ENCODE measurements at places on chromosomes 5 and 9.

- DNase-seq, result no peak
Measured at GRCh38 chr9:91443994-91444392, 20.4 kb upstream of the NFIL3 start.

DNA sequence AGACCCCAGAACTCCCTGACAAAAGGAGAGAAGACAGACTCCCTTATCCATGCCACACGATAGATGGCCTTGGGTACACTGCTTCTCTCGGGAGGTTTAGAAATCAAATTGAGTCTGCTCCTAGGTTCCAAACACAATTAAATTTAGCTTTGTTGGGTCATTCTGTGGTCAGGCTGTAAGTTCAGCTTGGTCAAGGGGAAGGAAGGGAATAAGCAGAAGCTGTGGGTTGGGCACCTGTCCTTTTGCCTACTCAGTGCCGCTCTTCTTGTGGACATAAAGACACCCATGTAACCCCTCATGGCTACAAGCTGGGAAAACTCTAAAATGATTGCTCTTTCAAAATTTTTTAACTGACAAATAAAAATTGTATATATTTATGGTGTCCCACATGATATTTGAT lies 19.1 kb upstream of the AK3 start:
- DNase-seq, result no peak

GRCh38 chr5:89830691-89831090 lies 578.9 kb downstream of the CETN3 start:
- no peak for DNase-seq

- DNase-seq, result no peak
Measured at GRCh38 chr5:39912906-39913305, 488.1 kb upstream of the DAB2 start.

DNA sequence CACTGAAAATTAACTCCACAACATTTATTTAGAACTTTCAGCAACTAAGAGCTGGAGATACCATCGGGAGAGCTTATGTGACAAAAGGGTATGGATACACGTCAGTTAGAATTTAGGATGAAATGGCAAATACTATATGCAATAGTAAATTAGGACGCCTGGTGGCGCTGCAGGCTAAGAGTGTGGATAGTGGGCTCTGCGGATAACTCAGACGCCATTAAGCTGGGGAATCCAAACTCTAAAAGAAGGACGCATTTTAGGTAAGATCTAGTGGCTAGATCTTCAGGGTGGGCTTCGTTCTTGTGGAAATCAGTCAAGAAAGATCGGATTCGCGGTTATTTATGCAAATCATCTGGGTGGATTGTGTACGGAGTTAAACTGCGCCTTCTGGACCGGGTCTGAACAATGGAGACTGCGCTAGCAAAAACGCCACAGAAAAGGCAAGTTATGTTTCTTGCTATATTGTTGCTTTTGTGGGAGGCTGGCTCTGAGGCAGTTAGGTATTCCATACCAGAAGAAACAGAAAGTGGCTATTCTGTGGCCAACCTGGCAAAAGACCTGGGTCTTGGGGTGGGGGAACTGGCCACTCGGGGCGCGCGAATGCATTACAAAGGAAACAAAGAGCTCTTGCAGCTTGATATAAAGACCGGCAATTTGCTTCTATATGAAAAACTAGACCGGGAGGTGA lies at the start of gene PCDHB5:
PCDHB5 (plus strand) TSS at position 177 of the 688 bp plus-strand sequence; CDS start at position 406, 229 bp downstream.
- DNase-seq, result no peak

DNA sequence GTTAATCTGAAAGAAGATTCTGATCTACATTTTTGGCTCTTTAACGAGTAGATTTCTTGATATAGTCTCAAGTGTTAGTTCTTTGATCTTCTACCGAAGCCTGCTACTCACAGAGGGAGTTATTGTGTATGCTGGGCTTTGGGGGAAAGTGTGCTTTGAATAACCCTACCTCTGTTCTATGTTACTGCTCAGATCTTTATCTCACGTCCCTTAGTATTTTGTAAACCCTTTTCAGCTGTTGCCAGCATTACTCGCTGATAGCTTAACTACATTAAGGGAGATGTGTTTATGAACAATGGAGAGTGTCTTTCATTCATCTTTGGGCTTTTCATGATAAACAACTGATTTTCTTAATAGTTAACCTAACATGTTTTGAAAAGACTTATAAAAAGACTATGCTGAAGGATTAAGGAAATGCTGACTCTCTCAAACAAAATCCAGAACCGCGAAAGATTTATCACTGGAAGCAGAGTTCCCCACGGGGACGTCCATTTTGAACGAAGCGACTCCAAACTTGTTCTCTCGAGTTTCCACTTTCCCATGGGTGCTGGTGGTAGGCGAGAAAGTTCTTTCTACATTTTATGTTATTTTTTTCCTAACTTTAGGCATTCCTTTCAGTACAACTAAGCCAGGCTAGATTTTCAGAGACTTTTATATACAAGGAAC lies 27.9 kb upstream of the ALDH1A1 start:
- no peak for DNase-seq

DNA sequence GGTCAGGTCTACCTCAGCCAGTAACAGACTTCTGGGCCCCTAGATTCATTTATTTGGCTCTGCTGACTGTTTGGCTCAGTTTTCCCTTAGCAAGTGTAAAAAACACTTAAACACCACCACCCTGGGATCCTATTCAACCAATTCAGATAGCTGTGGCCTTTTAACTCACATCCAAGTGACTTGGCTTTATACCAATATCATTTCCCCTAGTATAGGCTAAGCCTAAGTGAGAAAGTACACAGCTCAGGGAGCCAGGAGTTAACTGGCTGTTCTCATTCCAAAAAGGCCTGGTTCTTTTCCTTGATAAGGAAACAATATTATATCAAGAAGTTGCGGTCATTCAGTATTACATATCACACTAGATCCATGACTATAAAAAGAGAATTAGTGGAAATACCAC lies 163.5 kb downstream of the ARL15 start:
- DNase-seq, result no peak

GRCh38 chr9:2355697-2355983 lies 265.9 kb upstream of the VLDLR start:
- no peak for DNase-seq

GRCh38 chr9:117677572-117677971 lies 26.6 kb upstream of the TLR4 start:
- no peak for DNase-seq

- no peak for DNase-seq
Measured at GRCh38 chr5:26700759-26701384, 337.5 kb downstream of the CDH9 start.

- DNase-seq, result no peak
Measured at GRCh38 chr5:65722575-65723403, 784 bp downstream of the NLN start.

DNA sequence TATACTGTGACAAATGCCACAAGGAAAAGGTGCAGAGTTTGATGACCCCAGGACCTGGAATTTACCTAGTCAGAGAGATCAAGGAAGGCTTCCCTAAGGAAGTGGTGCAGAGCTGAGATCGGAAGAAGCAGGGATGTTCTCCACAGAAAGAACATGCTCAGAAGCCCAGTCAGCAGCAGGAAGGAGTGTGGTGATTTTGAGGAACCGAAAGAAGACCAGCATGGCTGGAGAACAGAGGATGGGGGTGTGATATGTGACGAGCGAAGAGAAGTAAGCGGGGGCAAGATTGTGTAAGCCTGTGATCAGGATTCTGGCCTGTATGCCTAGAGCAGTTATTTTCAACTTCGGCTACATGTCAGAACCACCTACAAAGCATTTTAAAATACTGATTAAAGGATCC lies 18.7 kb upstream of the PIK3R1 start:
- DNase-seq, result no peak

DNA sequence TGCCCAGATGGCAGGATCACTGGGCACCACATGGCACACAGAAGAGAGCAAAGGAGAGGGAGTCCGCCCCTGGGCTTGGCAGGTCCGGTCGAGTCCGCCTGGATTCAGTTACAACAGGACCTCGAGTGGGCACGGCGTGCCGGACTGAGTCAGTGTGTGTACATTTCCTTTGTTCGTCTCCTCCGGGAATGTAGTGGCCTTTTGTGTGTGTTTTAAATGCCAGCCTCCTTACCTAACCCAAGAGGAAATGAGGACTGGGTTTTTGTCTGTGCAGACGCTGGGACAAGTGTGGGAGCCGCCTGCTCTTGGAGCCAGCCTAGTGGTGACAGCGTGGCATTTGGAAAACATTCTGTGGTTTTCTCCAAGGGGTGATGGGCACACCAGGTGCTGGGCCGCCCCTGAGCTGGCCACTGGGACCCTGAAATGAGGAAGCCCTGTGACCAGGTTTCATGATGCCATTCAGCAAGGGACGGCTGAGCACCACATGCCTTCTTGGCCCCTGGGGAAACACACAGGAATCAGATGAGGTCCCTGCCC lies 9.6 kb downstream of the NEK6 start:
- DNase-seq, result no peak

- DNase-seq, result peak; percentile 41
Measured at GRCh38 chr9:112037281-112038016, 137.6 kb downstream of the SUSD1 start.

DNA sequence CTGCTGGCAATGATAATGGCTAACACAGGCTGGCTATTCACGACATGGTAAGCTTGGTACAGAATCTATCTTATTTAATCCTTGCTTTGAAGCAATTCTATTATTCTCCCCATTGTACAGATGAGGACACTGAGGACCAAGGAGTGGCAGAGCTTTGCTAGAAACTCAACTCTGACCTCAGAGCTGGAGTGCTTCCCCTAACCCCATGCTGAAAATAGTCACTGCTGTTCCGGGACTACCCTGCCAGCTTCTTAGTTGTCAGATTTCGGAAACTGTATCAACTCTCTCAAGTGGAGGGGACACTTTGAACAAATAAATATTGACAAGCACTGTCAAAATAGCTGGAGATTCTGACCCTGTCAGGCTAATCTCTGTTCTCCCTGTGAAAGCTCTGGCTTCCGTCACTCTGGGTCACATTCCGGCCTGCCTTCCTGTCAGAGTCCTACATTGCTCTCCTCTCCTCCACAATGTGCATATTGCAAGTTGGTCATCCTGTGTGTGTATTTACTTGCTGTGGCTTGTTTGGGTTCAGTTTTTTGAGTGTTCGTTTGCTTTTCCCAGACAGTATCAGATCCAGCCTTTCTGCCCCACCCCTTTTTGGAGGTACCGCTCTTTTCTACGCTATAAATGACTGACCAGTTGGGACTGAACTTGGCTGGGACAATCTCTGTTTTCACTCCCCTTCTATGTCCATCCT lies 134.3 kb upstream of the MAP1B start:
- no peak for DNase-seq

DNA sequence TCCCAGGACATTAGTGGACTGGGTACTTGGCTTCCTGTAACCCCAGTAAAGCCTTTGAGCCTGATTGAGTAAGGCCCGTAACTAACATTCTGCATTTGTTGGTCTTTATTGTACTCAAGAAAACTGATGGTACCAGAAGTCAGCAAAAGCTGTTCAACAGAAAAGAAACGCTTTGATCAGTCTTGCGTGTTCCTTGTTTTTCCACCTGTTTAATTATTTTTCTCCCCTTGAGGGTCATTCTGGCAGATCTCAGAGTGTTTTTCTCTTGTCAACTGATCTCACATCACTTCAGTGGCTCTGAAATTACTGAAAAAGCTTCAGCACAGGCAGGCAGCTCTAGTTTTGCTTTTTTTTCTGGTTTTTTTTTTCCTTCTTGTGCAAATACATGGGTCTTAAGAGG lies 6.1 kb upstream of the TMEM268 start:
- no peak for DNase-seq

DNA sequence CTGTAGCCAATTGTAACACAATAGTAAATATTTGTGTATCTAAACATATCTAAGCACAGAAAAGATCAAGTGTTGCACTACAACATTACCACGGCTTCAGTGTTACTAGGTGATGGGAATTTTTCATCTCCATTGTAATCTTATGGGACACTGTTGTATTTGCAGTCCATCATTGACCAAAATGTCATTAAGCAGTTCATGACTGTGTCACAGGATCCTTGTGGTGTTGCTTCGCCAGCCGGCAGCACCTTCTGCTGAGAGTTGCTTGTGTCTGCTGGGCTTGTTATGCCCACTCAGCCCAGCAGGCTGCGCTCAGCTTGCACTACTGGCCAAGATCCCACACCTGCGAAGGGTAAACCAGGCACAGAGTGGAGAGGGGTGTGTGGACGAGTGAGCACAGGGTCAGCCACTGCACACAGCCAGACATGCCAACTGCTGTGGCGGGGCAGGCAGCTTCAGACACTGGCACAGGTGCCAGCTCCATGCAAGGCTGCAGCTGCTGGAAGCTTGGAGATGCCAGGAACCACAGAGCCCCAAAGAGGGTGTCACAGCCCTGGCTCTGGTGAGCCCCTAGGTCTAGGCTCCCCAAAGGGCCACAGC lies 273.7 kb downstream of the CETN3 start:
- no peak for DNase-seq

GRCh38 chr5:87850843-87851242 lies 417.8 kb downstream of the TMEM161B start:
- no peak for DNase-seq

GRCh38 chr5:52786391-52786790 lies 1.3 kb upstream of the ITGA1 start:
- no peak for DNase-seq

GRCh38 chr5:178143246-178143645 lies 10.4 kb downstream of the NHP2 start:
- no peak for DNase-seq

GRCh38 chr5:115439639-115440038 lies 104.9 kb downstream of the FEM1C start:
- DNase-seq, result no peak

GRCh38 chr5:10416868-10417267 lies 24.8 kb upstream of the ROPN1L start:
- no peak for DNase-seq

GRCh38 chr5:133744051-133744959 lies 132.0 kb upstream of the FSTL4 start:
- DNase-seq, result no peak

DNA sequence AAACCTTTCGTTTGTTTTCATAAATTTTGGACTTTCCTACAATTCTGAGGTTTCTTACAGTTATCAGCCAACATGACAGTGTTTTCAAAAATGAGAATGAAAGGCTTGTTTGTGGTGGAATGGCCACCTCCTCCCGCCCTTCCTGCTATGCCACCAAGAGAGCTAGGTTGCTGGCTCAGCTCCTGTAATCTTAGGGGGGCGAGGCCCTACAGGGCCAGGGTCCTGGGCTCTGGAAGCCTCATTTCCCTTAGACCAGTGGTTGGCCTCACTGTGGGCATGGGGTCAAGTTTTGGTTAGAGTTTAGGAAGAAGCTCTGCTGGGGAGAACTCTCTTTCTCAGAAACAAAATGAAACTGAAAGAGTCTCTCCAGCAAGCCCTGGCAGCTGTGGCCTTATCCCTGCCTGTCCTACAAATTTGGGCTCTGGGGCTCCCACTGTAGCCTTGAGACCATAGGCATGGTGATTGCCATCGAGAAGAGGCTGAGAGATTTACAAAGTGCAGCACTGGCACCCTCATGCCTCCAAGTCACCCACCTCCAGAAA lies 66.2 kb downstream of the IRX1 start:
- DNase-seq, result no peak

DNA sequence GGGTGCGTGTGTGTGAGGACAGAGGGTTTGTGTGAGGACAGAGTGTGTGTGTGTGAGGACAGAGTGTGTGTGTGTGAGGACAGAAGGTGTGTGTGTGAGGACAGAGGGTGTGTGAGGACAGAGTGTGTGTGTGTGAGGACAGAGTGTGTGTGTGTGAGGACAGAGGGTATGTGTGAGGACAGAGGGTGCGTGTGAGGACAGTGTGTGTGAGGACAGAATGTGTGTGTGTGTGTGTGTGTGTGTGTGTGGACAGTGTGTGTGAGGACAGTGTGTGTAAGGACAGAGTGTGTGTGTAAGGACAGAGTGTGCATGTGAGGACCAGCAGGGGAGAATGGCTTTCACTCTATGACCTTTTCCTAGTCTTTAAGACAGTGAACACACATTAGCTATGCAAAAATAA lies 63.1 kb upstream of the UBAC1 start:
- no peak for DNase-seq

Data from activated naive CD4-positive, alpha-beta T cell treated with anti-CD3 and anti-CD28 coated beads, Interleukin-2, amount 50 U/mL, for 16 hours (primary cell).